ENCODE measurements at places on chromosomes 7 and 10.

DNA sequence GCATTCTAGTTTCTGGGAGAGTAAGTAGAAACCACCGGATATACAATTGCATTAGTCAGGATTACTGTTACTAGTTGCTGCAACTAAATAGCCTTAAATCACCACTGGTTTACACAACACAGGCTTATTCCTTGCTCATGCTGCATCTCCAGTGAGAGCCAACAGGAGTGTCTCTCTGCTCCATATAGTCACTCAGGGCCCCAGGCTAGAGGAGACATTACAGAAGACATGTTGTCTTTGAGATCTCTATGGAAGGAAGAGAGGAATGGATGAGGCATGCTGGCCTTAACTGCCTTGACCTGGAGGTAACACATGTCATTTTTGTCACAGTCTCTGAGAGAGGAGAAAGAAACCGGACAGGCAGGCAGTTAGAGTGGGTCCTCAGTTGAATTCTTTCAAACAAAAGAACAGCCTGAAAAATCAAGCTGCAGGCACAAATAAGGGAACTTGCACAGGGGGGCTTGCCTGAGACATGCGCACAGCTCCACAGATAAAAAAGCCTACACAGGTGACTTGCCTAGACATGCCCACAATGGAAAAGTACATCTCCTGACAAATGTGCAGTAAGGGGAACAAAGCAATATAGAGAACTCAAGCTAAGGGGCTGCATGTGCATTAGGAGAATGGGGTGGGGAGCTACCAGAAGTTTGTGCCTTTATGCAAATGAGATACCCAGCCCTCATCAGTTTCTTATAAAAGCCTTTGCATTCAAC lies 348.0 kb downstream of the TYW1 start:
- DNase-seq, result no peak

DNA sequence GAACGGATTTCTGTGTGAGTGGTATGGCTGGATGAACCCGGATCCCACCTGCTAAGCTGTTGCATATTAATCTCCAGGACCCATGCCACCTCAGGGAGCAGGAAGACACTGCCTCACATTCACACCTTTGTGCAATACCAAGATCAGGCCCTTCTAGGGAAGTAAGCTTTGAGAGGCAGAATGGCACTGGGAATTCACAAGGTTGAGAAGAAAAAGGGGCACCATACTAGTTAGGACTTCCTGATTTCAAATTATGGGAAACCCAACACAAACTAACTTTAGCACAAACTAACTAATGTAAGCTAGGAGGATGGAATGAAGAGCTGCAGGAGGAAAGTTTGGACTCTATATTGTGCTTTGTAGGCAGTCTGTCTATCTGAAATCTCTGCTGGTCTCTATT lies 71.3 kb downstream of the TBXAS1 start:
- DNase-seq, result no peak

GRCh38 chr7:157312941-157313340 lies 23.9 kb upstream of the DNAJB6 start:
- DNase-seq, result no peak

DNA sequence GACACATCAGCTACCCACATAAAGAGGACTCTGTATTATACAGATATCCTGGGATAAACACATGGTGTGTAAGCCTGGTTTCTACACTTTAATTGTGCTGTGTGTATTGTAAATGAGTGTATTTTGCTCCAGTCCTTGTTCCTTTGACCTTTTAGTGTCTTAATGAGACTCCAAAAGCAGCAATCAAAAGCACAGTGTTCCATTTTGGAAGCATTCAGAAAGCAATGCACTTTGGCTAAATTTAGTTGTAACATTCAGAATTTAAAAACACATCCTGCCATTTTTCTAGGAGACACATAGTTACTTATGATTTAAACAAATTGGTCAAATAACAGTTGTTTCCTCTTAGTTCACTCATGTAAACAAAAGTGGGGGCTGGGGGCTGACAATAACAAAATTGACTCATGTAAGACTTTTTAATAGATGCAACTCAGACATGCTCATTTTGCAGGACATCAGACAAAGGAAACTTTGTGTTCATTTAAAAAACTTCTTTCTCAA lies 122.2 kb downstream of the GPR37 start:
- DNase-seq, result no peak

DNA sequence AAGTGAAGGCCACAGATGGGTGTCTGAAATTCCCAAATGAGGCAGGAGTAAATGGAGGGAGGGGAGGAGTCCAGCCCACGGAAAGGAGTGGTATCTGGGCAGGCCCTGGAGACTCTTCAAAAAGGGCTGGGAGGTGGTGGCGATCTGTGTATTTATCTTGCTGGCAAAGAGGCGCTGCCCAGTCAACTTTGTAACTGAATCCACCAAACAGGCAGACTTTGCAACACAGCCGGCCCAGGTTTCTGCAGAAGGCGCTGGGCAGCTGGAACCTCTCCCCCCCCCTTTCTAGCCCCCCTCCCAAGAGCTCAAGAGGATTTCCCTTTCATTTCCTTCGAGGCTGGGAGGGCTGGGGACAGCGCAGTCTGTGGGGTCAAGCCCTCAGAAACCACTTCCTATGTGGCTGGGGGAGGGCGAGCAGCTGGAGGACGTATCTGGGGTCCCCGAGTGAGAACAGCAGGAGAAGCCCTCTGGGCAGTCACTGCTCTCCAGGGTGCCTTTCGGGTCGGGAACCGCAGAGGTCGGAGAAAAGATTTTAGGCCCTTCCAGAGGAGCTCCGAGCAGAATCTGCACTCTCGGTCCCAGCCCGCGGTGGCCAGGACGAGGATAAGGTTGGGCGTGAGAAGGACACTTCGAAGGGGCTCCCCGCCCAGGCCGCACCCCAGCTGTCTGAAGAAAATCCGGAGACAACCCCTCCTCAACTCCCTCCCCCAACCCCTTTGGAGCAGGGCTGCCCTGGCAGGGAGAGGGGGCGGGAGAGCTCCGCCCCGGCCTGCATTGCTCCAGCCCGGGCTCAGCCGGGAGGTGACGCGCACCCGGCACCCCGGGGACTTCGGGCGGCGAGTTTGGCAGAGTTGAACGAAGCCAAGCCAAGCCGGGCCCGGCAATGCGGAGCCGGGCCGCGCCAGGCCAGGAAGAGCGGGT lies 965 bp downstream of the ZCCHC24 start:
- DNase-seq, result no peak

DNA sequence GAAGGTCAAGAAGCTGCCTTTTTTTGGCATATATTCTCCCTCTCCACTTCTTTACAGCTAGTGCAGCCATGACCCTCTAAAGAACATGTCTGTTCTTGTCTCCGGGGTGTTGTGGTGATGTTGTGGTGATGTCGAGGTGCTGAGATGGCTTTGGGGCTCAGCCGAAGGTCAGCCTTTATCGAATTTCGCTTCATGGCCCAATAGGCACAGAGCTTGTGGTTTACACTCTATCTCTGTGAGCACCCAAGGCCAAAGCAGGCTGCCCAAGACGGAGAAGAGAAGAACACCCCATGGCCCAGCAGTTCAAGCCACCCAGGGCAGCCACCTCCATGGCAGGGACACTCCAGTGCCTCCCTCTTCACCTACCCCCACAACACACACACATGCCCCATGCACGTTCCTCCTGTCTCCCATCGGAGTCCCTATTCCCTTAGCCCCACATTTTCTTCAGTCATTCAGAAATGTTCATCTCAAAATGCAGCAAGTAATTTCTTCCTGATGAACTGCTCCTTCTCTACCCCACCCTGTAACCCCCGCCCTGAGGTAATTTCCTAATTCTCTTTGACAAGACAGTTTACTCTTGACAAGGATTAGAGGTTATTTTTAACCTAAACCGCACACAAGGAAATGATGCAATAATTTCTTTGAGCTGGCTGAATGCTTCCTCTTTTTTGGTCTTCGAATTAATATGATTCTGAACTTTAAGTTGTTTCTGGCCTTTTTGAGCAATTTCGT lies 18.6 kb upstream of the ADRB1 start:
- peak; percentile 71 for DNase-seq
